Natural killer cell (primary cell): ENCODE measurements at places on chromosomes 7 and 10.

- peak; percentile 84 for DNase-seq
Observed at GRCh38 chr10:3803927-3804741, 19.1 kb upstream of the KLF6 start.

- no peak for DNase-seq
Observed at GRCh38 chr7:68050627-68051026, 1054.0 kb downstream of the TYW1 start.

- DNase-seq: no peak
Observed at GRCh38 chr10:14549496-14549895, 218.8 kb upstream of the FRMD4A start.

DNA sequence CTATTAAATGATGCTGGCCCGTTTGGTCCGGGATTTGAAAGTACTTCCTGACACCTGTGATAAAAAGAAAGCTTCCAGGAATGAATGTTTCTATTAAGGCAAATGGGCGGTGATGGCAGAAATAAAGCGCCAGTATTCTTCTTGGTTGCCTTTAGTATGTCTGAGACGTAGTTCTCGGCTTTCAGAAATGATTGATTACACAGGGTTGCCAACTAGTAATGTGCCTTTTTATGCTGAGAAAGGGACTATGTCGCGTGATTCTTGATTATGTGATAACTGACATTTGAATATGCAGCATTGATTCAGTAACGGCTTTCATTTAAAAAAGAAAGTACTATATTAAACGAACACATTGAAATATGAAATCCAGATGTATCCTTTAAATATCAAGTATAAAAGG lies 13.9 kb downstream of the ZRANB1 start:
- DNase-seq: no peak

GRCh38 chr10:80185578-80186299 lies 19.6 kb downstream of the ANXA11 start:
- no peak for DNase-seq

DNA sequence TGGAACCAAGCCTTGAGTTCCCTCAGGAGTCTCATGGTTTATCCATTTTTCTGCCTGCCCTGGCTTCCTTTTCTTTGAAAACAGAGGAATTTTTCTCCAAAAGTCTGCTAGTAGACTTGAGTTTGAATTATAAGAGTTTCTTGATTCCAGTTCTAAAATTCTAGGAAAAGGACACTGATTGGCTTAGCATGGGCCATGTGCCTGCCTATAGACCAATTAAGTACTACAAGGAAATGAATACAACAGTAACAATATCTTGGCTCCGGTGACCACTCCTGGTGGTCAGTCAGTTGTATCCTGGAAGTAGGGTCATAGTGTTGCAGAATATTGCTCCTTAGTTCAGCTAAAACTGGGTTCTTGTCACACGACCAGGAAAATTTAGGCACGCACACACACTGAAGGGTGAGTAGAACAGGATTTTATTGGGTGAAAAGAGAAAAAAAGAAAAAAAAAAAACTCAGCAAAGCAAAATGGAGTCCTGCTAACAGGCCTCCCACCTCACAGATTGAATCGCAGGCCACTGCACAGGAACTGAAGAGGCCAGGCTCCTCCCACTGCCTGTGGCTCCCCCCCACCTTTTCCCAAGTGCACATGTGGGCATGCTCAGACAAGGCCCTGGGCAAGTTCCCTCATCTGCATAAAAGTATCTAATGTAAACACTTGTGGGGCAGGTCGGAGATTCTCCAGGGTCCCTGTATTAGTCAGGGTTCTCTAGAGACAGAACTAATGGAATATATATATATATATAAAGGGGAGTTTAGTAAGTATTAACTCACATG lies 155.1 kb downstream of the LYZL1 start:
- DNase-seq: no peak

- no peak for DNase-seq
Observed at GRCh38 chr7:34338961-34339526, 319.0 kb upstream of the NPSR1 start.

DNA sequence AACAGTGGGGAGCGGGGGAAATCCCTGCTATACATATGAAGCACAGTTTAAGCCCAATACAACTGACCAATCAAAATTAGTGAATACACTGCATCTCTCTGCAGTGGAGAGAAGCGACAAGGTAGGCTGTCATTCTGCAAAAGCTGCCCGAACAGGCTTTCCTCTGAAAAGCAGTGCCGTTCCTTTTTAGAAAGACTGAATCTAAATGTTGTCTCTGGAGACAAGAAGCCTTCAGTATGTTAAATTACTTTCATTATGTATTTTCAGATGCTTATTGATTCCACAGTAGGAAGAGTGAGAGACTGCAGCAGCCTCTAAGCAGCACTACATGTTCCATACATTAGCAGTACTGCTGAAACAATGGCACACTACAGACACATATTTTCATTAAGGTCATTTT lies at the start of gene GPR22:
TSS of gene GPR22 (plus strand) at position 129 of the 400 bp plus-strand sequence. CDS start 4,004 bp downstream, outside the sequence.
- DNase-seq: no peak

DNA sequence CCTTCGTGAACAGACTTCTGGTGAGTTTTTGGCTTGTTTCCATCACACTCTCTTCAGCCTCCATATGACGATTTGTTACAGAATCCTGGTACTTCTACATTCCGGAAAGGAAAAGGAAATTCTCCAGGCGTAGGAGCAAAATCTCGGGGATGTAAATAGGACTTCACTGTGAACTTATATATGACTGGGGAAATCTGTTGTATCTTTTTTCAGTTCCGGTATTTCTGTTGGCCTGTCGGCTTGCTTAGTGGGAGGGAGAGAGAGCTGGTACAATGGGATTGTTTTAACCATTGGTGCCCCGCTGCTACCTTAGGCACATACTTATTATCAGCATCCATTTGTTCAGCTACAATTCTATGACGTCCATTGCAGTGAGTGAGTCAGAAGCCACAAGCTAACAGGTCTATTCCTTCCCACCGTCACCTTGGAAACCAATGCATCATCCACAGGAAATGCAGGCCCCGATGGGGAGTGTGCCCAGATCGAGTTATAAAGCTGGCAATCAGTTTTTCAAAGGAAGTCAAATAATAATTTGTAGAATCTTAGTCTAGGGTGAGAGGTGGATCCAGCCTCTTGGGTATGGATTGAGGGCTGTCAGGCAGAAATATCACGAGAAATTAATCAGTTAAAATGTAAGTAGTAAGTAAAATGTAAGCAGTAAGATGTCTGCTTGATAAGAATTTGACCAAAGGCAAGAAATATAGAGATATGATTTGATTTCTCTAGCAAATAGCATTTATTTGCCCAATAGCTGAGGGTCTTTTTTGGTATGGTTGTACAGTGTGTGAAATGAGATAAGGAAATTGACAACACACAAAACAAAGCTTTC lies 92.0 kb upstream of the MKLN1 start:
- peak; percentile 64 for DNase-seq

- DNase-seq: no peak
Observed at GRCh38 chr10:76089556-76090180, 658.2 kb downstream of the LRMDA start.

DNA sequence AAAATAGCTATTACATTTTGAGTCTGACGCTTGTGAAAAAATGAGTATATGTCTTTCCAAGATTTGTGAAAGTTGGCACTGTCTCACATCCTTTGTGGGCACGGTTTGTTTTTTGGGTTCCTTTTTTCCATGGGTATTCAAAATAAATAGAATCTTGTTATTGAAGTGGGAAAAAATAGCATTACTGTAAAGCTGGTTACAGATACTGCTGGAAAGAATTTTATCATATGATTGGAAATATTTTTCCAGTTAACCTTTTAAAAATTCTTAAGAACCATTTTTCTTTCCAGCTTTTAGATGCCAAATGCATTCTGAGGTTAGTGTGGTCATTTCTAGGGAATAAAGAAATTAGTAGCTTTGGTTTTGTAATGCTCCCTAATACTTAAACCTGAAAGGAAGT lies 11.4 kb downstream of the NET1 start:
- DNase-seq: no peak

GRCh38 chr7:81519886-81520285 lies 250.0 kb downstream of the HGF start:
- DNase-seq: no peak

GRCh38 chr7:12729112-12729511 lies 41.7 kb downstream of the ARL4A start:
- no peak for DNase-seq

DNA sequence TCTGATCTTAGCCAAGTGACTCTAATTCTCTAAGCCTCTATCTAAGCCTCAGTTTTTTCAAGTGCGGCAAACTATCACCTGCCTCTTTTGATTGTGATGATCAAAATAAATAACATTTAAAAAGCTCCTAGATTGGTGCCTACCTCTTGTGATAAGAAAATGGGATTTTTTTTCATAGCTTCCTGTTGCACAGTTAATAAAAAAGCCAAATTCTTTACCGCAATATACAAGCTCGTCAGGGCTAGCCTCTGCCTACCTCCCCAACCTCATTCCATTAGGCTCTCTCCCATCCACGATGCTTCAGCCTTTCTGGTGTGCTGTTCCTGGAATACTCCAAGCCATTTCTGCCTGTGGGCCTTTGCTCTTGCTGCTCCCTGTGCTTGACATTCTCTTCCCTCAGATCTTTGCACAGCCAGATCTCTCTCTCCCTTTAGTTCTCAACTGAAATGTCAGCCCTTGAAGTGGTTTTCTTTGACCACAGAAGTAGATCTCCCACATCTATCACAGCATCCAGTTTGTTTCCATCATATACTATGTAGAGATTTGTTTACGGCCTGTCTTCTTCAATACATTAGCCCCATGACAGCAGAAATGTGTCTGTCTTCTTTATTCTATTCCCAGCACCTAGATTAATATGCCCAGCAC lies 48.8 kb downstream of the SFR1 start:
- no peak for DNase-seq

GRCh38 chr10:118374404-118374803 lies 32.3 kb upstream of the FAM204A start:
- no peak for DNase-seq

DNA sequence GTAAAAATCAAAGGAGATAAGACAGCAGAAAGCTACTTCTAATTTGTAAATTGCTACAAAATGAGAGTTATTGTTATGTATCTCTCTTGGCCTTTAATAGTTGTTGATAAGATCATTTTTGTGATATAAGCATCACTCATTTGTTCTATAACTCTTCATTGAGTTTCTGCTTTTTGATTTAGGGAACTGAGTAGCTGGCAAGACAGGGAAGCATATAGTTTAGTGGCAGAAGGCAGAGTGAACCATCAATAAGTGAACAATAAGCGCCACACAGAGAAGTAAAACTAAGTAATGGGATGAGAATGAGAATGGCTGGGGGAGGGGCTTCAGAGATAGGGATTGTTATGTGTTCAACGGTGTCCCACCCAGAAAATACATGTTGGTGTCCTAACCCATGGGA lies 245.4 kb downstream of the ADARB2 start:
- no peak for DNase-seq

DNA sequence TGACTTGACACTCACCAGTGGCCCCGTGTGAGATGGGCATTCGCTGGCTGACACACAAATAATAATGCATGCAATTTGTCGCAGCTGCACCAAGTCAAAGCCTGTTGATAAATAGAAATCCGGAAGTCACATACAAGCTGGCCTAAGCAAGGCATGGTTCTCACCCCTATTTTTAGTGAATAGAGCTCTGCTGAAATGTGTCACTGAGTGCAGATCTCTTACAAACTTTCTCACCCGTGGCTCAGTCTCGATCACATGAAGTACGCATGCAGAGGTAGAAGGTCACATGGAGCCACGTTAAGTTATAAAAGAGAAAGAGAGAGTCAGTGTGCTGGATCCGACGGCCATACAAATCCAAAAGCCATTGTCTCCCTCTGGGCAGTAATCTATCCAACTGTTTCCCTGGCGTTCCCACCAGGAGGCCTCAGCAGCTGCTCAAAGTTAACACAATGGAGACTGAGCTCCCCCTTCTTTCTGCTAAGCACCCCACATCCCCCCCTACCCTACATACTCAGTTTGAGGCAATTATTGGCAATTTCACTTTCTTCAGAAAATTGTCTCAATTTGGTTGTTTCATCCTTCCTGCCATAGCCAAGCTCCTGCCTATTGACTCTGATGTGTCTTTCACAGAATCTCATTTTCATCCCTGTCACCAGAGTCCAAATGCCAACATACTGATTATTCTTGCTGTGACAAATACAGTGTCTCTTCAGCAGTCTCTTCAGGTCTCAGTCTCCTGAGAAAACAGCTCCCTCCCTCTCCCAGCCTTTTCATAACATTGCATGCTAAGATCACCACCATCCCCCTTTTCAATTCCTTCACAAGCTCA lies 473.3 kb upstream of the NRP1 start:
- DNase-seq: no peak
